ENCODE measurements at places on chromosomes 2 and 18.

- DNase-seq, result peak; percentile 98
Observed at GRCh38 chr2:99141110-99142108, at the start of gene C2orf15. Gene C2orf15 (plus strand): TSS chr2:99141707. CDS start chr2:99150559, 8,852 bp downstream.

GRCh38 chr2:38613126-38613848, 10.6 kb upstream of the HNRNPLL start:
- DNase-seq, result no peak

GRCh38 chr2:238083919-238084318, 16.2 kb upstream of the ESPNL start:
- DNase-seq, result no peak

DNA sequence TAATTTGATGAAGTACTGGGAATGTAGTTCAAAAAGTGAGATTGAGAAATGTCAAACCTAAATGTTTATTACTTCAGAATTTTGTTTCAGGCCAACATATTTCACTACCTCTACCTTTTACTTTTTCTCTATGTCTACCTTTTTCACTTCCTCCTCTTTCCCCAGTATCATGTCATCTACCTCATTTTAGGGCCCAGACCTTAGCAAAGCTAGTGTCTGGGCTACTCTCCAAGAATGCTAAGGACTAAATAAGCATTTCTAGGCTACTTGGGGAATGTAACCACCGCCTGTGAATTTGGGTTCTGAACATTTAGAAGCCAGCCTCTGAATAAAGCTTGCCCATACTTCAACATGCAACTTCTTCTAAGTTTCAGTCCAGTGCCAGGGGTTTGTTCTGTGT, 330.4 kb downstream of the SLC4A3 start:
- no peak for DNase-seq

DNA sequence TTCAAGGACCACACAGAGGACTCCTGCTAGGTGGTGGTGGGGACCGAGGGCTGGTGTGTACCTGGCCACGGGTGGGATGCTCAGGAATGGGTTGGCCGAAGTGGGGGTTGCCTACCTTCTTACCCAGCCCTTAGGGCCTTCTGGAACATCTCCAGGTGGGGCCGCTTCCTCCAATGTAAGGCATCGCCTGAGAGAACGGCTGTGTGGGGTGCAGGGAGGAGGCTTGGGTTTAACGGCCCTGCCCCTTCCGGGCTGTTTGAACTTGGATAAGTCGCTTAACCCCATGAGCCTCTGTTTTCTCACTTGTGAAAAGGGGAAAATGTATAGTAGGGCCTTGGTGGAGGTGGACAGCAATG, 35.0 kb downstream of the EMILIN2 start:
- DNase-seq, result peak; percentile 8

DNA sequence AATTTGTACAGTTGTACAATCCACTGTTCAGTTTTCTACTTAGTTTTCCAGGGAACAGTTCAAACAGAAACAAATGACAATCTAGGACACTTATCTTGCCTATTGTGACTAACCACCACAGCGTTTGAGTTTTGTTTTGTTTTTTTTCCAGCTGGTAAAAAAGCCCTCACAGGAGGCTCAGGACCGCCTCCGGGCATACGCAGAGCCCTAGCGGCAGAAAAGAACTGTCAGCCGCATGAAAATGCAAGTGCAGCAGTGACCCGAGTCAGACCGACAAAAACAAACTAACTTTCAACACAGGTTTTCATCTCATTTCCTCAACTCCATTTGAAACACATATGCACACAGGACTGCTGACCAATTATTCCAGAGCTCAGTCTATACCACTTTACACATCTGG, 68.6 kb downstream of the STEAP3 start:
- no peak for DNase-seq

GRCh38 chr2:85445316-85446295, 27.1 kb downstream of the SH2D6 start:
- no peak for DNase-seq

GRCh38 chr2:240983361-240983995, 14.9 kb upstream of the SNED1 start:
- peak; percentile 53 for DNase-seq

Data from activated CD8-positive, alpha-beta T cell treated with anti-CD3 and anti-CD28 coated beads for 36 hours (primary cell).